ENCODE measurements at places on chromosomes 16 and 17. TPM values are rescaled to one million over a fixed set of nuclear protein-coding genes. Genes with fewer than 3 reads are reported as not detected.

Gene HSPB9
- 0.56 TPM for polyA plus RNA-seq

Gene GPRC5C
- polyA plus RNA-seq, result 118 TPM

Gene ZNF597
- polyA plus RNA-seq, result 3.2 TPM

- no peak for DNase-seq
Measured at GRCh38 chr17:45248132-45248957, 13.5 kb downstream of the SPATA32 start.

- DNase-seq, result no peak
Measured at GRCh38 chr16:82716361-82716855, 89.6 kb downstream of the CDH13 start.

DNA sequence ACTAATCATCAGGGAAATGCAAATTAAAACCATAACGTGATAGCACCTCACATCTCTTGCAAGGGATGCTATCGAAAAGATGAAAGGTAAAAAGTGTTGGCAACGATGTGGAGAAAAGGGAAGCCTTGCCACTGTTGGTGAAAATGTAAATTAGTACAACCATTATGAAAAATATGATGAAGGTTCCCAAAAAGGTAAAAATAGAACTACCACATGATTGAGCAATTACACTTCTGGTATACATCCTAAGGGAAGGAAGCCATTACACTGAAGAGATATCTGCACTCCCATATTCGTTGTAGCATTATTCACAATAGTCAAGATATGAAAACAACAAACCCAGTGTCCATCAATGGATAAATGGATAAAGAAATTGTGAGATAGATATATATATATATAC lies 21.5 kb downstream of the ABCA10 start:
- DNase-seq, result no peak

DNA sequence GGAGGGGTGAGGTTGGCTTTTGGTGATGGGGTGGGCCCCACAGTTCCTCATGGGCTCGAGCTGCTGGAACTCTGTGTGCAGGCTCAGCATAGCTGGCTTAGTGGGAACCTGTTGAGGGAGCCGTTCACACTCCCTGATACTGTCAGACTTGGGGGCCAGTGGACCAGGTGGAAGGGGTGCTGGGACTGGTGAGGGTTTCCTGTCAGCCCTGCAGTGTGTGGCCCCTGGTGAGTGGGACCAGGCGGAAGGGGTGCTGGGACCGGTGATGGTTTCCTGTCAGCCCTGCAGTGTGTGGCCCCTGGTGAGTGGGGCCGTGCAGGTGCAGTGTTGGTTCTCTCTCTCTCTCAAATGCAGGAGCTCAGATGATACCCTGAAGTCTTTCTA lies 45.1 kb upstream of the ZNF750 start:
- DNase-seq, result no peak

DNA sequence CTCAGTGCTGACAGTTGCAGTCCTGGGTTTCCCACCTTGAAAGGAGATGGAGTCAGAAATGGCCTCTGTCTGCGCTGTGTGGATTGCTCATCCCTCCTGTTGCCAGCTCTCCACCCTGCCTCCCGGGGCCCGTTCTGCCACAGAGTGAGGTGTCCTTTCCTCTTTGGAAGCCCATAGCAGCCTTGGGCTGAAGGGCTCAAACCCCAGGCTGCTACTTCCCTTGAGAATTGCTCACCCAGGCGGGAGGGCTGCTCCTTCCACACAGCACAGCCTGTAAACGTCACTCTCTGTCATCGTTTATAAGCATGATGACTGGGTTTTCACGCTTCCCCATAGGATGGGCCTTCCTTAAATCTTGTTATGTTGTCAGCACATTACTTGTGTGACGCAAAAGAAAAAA lies 62.7 kb downstream of the FOXK2 start:
- no peak for DNase-seq

DNA sequence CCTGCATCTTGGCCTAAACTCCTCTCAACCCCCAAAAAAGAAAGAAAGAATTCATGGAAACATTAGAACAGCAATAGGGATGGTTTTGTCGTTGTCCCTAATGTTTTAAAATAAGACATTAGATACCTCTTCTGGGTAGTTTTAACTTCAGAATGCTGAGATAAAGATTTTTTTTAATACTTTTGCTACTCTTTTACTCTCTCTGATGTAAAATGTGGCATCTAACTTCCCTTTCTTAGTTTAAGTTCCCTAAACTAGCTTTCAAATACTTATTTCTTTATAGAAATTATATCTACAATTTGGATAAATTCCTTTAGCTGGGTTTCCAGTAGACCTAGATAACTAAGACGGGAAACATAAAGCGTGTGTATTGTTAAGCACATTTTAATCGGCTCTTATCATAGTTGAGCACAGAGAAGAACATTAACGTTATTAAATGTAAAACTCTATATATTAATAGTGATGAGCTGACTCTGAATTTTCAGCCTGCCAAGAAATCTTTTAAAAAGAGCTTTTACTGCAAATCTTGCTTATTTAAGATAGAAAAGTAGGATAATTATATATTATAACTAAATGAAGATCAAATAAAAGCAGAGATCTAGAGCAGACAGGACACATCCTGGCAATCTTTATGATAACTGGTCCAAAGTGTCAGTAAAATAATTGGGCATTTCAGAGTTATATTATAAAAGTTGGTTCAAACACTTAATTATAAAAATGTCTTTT lies 183.2 kb downstream of the CYB561 start:
- DNase-seq, result no peak
